ENCODE measurements at places on chromosomes 1 and 21.

DNA sequence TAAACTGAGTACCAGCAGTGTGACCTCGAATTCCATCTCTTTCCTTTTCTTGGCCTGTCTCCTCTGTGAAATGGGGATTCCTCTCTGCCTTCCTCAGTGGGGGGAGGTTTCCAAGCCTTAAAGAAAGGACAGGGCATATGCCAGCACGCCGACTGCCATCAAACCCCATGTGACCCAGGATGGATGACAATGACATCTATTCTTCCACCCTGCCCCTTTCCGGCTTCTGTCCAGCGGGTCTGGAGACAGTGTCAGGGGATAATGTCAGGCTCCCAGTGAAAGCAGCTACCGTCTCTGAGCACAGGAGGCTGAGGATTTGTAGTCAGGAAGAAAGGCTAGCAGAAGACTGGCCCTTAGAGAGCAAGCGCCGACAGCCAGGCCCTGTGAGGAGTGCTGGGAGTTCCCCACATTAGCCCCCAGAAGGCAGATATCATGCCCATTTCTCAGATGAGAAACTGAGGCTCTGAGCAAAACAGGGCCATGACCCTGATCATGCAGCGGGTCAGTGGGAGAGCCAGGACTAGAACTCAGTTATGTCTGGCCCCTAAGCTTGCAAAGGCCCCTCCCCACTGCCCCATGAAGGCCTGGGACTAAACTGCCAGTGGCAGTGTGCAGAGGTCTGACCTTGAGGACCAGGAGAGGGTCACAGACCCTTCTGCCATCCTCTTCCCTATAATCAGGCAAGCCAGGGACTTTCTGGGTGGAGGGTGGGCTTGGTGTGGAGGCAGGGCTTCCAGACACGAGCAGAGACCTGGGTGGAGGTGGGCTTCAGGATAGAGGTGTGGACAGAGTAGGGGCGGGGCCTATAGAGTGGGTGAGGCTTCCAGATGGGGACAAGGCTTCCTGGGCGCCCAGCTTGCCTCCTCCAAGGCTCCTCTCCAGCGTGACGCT lies 30.1 kb downstream of the CDCA8 start:
- DNase-seq, result no peak

GRCh38 chr1:246595146-246595545 lies 28.9 kb downstream of the CNST start:
- no peak for DNase-seq

GRCh38 chr1:203603940-203604591 lies 22.6 kb upstream of the ATP2B4 start:
- DNase-seq, result no peak

- no peak for DNase-seq
These were observed 64.6 kb downstream of the UBIAD1 start for GRCh38 chr1:11337580-11338073.

- peak; percentile 92 for DNase-seq
These were observed 76.2 kb downstream of the NFIA start for GRCh38 chr1:61158591-61158990.

DNA sequence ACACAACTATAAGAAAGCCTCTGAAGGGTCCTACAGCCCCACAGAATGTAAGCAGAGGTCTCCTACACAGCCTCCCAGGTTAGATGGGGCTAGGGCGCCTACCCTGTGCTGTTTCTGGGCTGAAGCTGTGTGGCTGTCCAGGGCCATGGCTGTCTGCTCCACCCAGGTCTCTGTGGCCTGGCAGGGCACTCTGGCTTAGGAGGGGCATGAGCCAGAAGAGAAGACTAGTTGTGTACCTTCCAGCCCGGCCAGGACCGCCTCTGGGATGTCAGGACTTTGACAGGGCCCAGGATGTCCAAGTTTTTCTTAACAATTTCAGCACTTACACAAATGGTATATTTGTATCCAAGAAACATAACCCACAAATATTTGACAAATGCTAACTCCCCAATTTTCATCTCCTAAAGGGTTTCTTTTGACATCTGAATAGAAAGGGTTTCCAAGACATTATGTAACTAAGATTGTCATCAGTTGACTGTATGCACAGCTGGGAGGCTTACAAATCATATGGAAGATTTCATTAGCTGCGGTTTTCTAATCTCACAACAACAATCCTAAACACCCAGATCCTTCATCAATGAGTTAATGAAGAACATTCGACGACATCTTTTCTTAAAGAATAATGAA lies 80.5 kb downstream of the HSF2BP start:
- peak; percentile 83 for DNase-seq

GRCh38 chr1:166390366-166391033 lies 223.7 kb upstream of the FAM78B start:
- DNase-seq, result no peak

- no peak for DNase-seq
These were observed 52.3 kb downstream of the UTP25 start for GRCh38 chr1:209880031-209880430.

GRCh38 chr21:8989721-8990325 lies 1531.6 kb upstream of the TPTE start:
- DNase-seq, result no peak

GRCh38 chr1:31872658-31873636 lies 57.1 kb upstream of the SPOCD1 start:
- DNase-seq, result no peak

DNA sequence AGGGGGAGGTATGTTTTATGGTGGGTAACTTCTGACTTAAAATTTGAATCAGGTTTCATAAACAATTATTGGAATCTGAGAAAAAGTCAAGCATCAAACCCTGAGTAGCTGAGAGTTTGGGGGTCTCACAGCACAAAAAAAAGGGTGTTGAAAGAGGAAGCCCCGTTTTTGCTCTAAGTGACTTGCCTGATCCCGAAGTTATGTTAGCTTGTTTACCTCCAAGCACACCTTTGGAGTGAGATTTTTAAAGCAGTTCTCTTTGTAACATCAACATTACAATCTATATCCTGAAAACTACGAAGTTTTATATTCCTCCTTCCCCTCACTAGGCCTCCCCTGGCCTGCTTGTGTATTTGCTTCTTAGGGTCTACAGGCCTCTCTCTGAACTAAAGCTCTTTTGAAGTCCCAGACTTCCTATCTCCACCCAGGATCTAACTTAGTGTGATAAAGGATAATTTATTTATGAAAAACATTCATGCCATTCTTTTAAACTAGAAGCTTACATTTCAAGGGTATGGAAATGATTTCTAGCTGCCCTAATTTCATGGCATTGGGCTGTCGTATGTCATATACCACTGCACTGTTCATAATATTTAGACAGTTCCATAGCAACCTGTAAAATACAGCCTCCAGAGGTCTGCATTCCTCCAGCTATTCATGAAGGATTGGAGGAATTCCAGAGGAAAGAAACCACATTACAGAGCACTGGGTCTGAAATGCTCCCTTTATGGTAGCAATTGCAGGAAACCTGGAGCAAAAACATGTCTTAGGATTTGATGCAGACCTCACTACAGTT lies 36.1 kb upstream of the RGS1 start:
- peak; percentile 99 for DNase-seq

DNA sequence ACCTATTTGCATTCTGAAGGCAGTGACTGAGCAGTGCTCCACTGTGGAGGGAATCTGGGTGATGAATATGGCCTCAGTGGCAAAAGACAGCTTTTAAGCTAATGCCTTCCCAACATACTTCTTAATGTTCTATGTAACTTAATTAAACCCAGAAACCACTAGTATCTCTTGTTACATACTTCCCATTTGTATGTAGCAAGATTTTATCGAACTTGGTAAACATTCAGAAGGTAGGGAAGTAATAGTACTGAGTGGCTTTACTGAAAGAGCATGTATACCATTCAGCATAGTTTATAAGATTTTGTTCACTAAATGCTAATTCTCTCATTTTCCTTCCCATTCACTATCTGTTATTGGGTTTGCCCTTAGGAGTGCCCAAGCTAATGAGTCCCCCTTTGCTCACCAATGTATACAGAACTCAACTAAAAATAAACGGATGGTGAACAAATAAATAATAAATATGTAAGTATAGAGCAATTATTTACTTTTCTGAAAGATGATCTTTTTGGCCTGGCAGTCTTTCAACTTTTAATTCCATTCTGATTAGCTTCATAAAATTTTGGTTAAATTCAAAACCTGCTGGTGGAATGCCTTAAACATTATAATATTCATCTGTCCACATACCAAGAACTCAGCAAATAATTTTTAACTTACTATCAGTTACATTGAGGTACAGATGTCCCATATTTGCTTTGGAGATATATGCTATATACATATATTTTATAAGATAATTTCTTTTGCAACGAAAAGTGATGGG lies 204.4 kb downstream of the APP start:
- DNase-seq, result no peak

- peak; percentile 32 for DNase-seq
These were observed 4.4 kb upstream of the MPZL1 start for GRCh38 chr1:167717351-167717750.

DNA sequence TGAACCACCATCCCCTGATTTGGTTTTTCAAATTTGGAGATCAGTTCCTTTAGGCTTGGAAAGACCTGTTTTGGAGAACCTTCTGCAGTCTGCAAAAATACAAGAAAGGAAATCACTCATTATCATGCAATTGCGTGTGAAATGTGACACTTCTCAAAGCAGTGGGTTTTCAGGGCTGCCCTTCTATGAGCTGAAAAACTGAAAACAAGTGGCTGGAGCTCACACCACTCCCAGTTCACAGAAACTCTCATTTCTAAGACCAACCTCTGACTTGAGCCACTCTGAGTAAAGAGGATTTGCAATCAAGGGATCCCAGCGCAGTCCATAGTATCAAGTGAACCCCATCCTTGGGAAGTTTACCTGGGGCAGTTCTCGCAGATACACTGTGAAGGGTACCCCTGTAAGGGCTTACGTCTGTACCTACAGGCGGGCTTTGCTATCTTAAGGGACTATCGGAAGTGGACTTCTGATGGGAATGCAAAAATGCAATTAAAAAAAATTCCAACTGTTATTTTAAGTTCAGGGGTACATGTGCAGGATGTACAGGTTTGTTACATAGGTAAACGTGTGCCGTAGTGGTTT lies 12.8 kb downstream of the SH2D1B start:
- no peak for DNase-seq

DNA sequence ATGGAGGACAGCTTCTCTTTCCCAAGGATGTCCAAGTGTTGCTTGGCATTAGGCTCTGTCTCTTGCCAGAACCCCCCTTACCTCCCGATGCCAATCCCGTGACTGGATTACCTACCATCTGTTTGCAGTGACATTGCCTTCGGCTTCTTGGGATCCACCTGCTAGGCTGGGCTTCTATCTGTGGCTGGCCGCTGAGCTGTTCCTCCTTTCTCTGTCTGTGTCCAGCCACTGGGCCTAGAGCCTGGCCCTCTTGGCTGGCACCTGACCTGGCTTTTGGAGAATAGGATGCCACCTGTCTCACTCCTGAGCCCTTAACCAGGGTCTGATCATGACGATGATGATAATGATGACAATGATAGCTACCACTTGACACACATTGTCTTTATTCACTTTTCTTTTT lies 41.6 kb upstream of the STUM start:
- DNase-seq, result no peak

DNA sequence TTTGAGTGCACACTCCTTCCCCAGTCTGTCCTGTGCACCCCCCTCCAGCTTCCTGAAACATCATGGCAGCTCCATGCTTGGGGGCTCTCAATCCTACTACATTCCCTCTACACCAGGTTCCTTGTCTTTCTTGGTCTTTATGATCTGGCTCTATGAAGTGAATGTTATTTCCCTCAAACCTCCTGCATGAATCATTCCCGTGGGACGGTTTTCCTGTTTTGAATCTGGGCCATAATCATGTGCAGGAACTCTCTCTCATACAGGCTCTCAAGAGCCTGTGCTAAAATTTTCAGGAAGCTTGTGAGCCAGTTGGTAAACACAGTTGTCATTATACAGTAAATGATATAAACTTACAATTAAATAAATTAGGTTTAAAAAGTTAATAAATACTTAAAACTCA lies 89.8 kb upstream of the KCNE2 start:
- DNase-seq, result peak; percentile 69

GRCh38 chr1:171966426-171967220 lies 125.3 kb downstream of the DNM3 start:
- no peak for DNase-seq

DNA sequence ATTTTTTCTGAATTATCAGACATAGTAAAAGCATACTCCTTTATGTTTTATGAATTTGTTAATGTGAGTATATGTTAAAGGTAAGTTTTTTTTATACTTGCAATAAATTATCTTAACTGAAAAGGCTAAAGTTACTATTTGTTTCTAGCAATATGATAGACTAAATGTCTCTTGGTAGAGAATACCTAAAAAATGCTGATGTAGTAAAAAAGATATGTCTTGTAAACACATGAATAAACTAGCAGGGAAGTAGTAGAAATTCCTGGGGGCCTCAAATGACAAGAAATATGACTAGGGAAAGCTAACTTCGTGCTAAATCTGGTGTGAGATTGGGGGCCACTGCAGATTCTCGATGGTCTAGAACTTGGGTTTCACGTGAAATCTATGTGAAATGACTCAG lies 188.1 kb upstream of the CACNA1E start:
- no peak for DNase-seq

- DNase-seq, result peak; percentile 68
These were observed 8.7 kb downstream of the PLEKHA6 start for GRCh38 chr1:204350857-204351573.

DNA sequence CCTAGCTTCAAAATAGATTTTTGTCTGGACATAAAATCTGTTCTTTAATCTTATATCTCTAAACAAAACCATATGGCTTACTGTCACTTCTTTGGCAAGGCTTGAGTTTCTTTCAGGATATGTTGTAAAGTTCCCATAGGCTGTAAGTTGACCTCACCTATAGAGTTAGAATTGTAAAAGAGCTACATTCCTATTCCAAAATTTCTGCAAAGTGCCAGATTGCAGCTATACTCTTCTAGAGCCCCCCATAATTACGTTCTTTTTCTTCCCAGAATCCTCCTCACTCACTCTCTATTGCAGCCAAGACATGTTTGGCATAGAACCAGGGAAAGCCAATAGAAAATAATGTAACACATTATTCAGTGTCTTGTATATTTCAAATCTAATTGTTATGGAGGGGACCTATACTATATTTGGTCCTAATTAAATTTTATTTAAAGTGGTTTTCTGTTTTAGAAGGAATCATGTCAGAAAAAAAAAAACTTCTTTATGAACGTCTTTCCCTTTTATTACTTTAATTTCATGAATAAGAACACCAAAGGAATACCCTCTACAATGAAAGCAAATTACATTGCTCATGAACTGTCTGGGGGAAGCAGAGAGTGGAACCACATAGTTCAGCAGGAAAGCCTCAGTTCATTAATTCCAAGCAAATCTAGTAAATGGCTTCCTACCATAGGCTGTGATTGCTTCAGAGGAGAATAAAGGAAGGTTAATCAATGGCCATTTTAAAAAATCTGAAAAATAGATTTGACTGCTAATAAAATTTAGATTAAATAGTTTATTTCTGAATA lies 22.3 kb downstream of the CTTNBP2NL start:
- no peak for DNase-seq

GRCh38 chr1:168799927-168800605 lies 71.1 kb upstream of the DPT start:
- DNase-seq, result no peak

GRCh38 chr1:49333906-49334305 lies 557.2 kb upstream of the BEND5 start:
- peak; percentile 28 for DNase-seq

GRCh38 chr1:43300378-43301094 lies at the start of gene TIE1:
Gene TIE1 (plus strand): TSS chr1:43300982. CDS start chr1:43301072, 90 bp downstream.
- no peak for DNase-seq
